ENCODE measurements at places on chromosomes 3 and 15.
A peak's percentile ranks its signal among the peaks of the same experiment; 100 is the strongest.

- peak; percentile 50 for DNase-seq
Measured at GRCh38 chr3:133979553-133979952, 50.2 kb downstream of the SLCO2A1 start.

DNA sequence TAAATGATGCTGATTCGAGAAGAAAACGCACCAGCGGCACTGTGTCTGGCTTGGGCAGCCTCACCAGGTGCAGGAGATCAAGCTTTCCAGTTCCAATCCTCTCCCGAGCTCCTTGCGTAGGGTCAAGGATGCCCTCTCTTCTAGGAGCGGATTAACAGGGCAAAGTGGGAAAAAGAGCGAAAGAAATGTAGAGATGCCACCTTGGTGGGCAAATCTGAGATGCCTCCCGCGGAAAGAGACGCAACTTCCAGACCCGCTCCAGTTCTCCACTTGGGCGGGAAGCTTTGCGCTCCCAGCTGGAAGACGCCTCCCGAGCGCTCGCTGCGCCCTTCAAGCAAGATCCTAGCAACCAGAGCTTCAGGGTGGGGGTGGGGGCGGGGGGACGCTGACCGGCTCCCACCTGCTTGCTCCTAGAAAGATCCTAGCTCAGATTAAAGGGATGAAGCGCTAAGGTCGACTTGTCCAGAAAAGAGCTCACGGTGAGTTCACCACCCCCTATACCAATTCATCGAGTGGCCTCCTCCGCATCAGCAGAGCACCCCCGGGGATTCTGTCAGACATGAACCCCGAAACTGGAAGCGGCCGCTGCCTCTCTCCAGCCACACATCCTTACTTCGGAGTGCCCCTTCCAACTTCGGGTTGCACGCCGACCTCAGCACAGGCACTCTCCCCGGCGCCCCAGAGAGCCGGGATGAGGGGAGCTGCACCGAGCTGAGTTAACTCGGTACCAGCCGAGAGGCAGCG is 769 bp downstream of the TAFA4 start:
- DNase-seq, result peak; percentile 1

DNA sequence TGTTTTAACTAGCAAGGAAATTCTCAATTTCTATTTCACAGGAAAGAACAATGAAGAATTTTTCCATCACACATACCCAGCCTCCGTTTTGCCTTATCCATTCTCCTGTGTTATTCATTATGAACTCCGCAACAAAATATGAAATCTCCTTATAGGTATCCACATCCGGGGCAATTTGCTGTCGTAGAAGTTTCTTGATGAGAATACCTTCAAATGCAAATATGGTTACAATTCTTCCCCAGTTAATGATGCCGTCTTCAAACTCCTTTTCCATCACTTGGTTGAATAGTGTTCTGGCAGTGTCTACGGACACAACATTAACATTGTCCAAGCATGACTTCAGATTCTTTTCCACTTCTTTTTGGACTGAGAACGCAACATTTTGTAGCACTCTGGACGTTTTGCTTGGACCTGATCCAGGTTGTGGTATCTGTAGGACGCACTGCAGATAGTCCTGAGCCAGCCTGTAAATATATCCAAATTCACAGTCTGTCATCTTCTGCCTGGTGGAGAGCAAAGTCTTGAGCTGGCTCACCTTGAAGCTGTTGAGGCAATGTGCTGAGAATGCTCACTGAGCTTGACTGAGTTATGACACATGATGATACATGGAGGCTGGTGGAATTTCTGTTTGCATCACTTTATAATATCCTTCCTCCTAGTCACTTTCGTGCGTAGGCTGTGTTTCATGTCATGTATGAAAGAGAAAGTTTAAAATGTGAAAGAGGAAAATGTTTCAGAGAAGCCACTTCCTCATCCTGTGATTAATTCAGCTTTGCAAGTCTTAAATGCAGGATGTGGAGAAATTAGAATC is at the start of gene BCL2A1:
Gene BCL2A1, minus strand, starts transcription at position 573 of the 811 bp plus-strand sequence. Its CDS starts 77 bp downstream, at position 496.
- peak; percentile 75 for DNase-seq

DNA sequence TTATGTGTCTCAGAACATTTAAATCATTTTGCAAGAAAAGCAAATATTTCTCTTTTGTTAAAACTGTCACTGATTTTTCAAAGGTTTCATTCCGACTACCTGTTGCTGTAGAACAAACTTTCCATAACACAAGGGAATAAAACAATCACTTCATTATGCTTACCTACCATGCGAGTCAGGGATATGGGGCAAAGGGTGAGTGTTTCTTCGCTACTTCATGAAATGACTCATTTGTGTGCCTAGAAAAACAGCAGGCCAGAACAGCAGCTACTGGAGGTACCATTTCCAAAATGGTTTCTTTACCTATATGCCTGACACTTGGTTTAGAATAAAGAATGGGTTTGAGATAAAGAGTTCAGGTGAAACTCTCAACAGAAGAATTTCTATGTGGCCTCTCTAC is 712.5 kb downstream of the PLOD2 start:
- no peak for DNase-seq

DNA sequence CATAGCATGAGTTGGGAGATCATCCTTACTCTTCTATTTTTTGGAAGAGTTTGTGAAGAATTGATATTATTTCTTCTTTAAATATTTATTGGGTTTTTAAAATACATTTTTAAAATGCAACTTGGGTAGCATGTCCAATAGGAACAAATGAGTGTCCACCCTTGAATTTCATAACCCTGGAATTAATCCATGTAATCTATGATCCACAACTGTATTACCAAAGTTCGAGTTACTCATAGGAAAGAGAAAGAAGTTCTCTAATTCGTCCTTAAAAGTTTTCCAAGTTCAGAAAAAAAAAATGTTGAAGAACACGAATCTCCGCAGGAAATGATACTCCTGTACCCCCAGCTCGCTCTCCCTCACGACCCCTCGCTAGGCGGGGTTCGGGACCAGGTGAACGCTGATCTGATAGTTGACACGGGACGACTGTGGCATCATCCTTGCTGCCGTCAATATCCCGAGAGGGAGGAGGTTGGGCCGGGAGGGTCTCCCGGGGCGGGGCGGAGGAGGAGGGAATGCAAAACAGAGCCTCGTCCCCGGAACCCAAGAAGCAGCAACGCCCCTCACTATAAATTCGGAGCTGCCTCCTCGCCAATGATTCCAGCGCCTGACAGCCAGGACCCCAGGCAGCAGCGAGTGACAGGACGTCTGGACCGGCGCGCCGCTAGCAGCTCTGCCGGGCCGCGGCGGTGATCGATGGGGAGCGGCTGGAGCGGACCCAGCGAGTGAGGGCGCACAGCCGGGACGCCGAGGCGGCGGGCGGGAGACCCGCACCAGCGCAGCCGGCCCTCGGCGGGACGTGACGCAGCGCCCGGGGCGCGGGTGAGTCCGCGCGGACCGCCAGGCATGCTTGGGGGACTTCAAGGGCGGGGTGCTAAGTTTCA is at the start of gene AGTR1:
Gene AGTR1, plus strand, starts transcription at position 598 of the 884 bp plus-strand sequence. CDS start 43,133 bp downstream, outside the sequence.
- peak; percentile 20 for DNase-seq

DNA sequence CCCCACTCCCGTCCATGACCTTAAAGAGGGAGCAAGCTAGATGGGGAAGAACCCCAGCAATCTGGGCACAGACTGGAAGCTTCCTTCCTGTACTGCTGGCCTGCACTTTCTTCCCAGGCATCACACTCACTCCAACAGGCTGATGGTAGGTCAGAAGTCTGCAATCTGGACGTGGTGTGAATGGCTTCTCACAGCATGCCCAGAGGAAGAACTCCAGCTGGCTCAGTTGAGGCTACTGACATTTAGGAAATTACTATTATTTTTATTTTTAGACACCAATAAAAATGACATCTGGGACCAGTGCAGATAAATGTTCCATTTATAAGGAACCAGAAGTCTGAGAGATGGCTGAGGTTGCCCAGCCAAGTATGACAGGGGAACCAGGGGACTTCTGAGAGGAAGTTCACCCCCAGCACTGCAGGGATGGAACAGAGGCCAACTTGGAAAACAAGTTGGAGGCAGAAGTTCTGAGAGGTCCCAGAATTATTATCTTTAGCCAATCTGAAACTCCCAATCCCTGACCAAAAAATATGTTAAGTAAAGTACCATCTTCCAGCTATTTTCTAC is 163.8 kb upstream of the CTNNB1 start:
- no peak for DNase-seq

- DNase-seq, result no peak
Measured at GRCh38 chr15:98682992-98683701, 34.8 kb downstream of the IGF1R start.

DNA sequence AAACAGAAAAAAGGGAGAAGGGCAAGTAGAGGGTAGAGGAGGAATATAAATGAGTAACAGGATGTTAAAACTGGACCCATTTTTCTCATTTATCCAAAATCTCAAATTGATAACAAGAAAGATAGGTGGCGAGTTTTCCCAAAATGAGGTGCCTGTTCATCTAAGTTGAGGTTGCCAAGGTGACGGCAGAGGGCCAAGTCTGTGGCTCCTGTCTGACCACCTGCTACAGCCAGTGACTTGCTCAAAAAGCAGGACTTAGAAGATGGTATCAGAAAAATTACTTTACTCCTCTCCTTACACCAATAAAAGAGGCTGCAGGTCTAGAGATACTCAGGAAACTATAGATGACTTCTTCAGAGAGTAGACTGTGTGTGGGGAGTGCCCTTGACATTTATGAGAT is 137.6 kb upstream of the ZNF385D start:
- DNase-seq, result no peak

DNA sequence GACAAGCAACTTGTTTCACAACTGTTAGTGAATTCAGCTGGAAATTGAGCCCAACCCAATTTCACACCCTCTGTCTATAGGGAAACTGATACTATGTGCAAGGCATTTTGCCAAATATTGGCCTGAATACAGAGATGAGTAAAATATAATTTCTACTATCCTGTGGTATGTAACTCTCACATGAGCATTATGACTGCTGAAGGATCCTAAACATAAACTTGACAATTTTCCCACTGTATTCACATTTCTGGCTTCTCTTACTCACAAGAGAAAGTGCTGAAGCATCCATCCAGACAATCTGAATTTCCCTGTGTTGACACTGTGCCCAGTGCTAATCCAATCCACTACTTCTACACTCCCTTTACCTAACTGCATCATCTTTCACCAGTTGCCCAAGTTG is 28.4 kb downstream of the SERPINI2 start:
- no peak for DNase-seq

DNA sequence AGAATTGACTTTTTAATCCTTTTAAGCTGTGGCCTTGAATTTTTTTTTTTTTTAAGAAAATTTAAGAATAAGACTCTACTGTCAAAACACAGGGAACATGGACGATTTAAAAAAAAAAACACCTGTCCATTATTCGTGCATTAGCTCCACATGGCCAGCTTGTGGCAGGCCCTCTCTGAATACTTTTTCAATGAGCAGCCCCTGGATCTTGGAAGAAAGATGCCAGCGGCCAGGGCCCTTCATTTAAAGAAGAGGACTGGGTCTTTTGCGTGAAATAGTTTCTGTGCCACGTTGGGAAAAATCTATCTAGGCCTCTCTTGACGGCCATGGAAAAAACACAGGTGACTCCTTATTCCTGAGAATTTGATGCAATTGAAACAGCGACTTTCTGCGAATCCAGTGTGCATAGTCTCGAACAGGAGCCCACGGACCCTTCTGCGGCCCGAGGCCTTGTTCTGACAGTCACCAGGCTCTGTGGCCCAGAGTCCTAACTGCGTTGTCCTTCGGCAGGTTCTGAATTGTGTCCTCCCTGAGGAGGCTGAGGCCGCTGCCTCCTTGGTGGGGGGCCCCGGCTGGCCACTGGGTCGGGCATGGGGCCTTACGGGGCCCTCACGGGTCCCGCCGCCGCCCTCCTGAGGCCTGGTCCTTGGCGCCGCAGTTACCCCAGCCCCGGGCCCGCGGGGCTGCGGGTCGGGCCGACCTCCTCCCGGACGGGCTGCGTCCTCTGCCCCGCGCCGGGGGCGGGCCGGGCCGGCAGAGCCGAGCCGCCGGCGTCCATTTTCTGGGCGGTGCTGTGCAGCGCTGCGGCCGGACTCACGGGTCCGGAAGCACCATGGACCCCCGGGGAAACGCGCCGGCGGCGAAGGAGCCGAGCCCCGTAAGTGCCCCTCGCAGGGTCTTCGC is 33.5 kb downstream of the ZBTB38 start:
- peak; percentile 68 for DNase-seq

DNA sequence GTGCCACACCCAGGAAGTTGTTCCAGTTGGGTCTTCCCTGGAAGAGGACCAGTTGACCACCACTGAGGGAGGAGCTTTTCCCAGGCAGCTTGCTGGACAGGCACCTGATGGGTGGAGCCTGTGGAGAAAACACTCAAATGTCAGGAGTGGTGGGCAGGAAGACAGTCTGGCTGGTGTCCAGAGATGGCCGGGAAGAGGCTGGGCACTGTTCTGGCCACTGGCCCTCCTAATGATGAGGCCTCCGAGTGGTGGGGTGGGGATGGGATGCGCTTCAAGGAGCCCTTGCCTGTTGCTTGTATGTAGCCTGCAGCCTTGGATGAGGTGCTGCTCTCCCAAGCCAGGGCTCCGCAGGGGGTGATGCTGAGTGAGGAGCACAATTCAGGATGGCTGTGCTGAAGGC is 12.3 kb downstream of the PLEKHO2 start:
- DNase-seq, result no peak
